ENCODE measurements at places on chromosomes 6 and 20. TPM values are rescaled to one million over a fixed set of nuclear protein-coding genes. Genes with fewer than 3 reads are reported as not detected.

PXMP4 gene
- 2.4 TPM for total RNA-seq

FAM209B gene
- total RNA-seq, result 0.26 TPM

BHLHE23 gene
- total RNA-seq, result not detected

ARHGAP18 gene
- 4.5 TPM for total RNA-seq

UNC5CL gene
- total RNA-seq, result 0.26 TPM

IL22RA2 gene
- not detected for total RNA-seq

FNDC11 gene
- 0.26 TPM for total RNA-seq

DNA sequence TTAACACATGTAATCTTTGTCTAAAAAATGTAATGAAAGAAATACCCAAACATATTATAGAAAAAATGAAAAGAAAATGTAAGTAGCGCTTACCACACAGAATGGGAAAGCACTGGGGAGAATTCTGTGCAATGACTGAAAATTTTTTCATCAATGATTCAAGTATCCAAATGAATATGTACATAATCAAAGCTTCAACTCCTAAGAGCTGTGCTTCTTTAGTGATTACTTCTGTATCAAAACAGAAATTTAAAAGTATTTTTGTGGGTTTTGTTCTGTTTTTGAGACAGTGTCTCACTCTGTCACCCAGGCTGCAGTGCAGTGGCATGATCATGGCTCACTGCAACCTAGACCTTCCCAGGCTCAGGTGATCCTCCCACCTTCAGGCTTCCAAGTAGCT, 13.7 kb downstream of the LMBRD1 start:
- no peak for DNase-seq

MMP24 gene
- not detected for total RNA-seq

MACROD2 gene
- 1.6 TPM for total RNA-seq

DNA sequence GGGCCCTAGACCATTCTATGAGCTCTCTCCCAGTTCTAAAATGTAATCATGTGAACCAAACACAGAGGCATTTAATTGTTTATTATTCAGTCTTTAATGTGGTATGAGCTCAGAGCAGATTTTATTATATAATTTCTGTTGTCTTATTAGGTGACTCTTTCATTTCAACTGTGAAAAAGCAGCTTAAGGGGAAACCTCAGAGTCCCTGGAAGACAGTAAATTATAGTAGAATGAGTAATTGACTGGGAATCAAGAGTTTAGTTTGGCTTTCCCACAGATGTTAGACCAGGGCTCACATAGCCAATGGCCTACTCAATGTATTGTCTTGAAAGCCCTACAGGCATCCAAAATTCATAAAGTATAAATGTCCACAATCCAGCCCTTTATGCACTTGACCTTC, 390.4 kb upstream of the SLC35B3 start:
- peak; percentile 1 for DNase-seq

- DNase-seq, result no peak
Observed at GRCh38 chr6:11584244-11584643, 46.7 kb downstream of the TMEM170B start.

DNA sequence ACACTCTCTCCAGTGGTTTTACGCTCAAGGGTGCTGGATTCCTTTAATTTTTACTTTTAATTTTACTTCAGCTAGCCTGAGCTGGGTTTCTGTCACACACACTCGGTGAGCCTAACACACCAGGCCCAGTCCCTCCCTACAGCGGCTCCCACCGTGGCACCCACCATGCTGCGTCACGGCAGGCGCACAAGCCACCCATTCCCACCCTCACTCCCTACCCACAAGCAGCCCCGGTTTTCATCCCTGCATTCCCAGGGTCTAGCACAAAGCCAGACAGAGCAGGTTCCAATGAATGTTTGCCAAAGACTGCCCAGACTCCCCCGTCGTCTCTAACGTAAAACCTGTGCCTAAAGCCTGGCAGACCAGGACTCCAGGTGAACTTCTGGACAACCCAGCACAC, 50.3 kb downstream of the MYH7B start:
- DNase-seq, result no peak

DNA sequence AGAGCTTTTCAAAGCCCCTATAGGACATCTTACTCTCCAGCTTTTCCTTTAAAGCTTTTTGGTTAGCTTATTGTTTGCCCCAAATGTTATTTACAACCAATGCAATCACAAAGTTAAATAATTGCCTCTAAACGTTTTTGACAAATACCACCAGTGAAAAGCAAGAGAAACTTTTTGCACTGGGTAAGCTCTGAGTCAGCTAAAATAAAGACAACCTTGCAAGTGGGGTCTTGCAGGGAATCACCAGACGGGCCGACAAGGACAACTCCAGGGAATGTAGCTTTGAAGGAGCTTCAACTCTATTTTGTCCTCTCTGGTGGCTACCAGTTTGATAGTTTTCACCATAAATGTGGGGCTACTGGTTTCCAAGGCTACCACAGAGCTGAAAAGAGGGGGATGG, 14.7 kb upstream of the PSMF1 start:
- DNase-seq, result no peak

DNA sequence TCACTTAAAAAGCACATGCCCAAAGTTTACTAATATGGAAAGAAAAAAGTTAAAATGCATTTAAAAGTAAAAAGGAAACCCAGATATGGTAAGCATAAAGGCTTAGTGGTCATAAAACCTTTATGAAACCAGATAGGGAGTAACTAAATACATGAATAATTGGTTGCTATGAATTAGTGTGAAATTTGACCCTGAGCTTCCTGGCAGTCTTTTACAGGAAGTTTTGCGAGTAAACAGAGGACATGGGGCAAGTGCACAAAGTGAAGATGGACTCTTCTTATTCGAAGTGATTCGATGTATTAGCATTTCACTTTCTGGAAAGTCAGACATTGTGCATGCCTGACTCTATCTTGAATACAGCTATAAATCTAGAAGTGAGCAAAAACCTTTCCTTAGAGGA, 90.9 kb upstream of the MLIP start:
- DNase-seq, result peak; percentile 19

DNA sequence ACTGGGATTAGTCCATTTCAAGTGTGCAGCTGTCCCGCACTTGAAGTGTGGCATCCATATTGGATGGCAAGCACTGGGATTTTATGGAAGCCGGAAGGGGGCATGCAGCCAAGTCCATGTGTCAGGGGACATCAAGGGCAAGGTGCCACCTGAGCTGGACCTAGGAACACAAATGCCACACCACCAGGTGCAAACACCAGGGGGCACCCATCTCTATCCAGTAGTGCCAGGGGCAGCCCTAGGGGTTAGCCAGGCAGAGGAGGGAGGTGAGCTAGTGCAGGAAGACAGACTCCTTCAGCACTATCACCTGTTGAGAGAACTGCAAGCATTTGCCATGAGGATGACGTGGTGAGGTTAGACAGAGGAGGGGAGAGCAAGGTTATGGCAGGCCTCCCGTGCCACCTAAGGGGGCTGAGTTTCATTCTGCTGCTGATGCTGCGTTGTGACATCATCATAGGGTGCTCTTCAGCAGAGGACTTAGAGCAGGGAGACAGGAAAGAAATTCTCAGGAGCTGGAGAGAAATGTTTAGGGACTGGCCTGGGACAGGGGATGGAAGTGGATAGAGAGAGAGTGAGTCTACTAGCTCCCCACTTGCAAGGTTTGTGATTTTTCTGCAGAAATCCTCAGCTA, 192.6 kb upstream of the SLC24A3 start:
- DNase-seq, result no peak

DNA sequence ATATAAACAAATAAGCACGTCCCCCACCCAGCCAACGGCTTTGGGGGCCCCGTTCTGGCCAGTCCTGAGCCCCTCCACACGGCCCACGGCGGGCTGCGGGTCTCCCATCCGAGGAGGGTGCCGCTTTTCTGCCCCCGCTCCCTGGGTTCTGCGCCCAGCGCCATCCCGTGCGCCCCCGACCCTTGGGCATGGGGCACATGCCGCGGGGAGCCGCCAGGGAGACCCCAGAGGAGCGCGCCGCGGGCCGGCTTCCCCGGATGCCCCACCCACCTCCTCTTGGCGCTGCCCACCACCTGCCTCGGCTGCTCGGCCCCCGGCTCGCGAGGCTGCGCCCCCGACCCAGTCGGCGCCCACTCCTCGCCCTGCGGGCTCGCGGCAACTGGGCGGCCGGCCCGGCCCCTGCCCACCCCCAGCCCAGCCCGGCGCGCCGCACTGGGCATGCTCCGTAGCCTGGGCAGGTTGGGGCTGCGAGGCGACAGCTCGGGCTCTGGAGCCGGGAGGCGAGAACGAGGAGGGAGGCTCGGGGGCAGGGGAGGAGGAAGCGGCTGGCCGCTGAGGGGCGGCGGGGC, 570 bp upstream of the PLCB4 start:
- DNase-seq, result no peak

ECT2L gene
- 0.13 TPM for total RNA-seq

DNA sequence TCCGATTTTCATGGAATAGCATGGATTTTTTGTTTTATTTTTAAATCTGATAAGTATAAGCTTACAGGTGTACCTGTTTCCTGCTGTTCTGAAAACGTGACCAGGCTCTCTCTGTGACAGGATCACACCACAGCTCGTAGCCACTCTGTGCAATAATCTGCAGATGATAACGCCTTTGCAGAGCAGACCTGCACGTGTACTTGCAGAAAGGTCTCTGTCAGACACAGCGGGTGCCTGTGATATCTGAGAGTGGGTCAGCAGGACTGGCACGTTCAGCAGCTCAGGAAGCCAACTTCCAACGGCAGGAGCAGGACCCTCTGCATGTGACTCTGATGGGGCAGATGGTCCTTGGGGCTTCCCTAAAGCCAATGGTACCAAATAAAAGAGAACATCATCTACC, 68.6 kb upstream of the HDDC2 start:
- DNase-seq, result no peak

DNA sequence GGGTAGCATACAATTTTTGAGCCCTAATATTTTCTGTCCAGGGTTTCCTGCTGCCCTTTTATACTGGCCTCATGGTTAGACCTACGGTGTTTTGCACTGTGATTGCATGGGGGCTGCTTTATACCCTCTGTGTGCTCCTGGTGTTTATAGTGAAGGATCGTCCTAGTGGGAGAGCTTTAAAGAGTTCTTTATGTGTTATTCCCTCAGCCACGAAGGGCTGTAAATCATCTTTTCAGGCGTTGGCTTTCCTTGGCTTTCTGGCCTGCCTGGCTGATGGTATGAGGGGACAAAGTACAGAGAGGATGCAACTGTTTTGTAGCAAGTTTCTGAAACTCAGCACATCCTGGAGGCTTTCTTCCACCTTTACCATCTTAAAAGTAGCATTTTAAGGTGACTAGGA, 464.3 kb downstream of the EPM2A start:
- no peak for DNase-seq
